ENCODE measurements at places on chromosomes 7 and 10.

DNA sequence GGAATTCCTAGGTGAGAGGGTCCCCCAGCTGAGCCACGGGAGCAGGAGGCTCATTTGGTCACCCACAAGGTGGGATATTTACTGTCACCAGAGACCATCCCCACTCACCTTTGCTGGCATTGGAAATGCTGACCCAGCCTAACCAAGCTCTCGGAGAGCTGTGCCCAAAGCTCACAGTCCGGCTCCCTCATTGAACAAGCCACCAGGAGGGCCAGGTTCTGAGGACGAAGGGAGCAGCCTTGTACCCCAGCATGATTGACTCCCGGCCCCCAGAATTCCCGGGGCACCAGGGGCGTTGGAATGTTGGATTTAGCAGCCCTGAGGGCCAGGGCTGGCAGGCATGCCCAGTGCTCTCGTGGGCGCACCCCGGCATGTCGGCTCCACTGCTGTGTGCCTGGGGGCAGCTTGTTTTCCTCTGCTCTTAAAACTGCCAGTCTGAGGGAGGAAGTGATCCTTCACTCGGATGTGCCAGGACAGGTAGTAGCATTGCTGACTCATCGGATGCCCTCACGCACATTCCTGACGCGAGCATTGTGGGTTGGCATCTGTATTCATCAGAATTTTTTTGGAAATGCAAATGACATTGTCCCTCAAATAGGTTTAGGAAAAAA, 23.3 kb downstream of the CLIP2 start:
- no peak for DNase-seq

GRCh38 chr10:67763499-67764011, 67.6 kb upstream of the CTNNA3 start:
- DNase-seq: peak; percentile 87

DNA sequence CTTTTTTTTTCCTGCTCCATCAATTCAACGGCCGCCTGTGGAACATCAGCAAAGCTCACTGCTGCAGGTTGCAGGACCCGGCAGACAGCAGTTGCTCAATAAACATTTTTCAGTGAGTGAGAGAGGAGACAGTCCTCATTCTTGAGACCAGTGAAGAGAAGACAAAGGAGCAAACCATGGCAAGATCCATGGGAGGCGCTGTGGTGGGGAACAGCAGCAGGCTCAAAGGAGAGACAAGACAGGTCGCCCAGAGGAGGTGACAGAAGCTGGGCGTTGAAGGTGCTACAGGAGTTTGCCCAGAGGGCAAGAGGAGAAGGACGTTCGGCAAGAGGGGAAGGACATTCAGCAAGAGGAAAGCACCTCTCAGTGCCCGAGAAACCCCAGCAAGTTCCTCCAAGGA, 74.5 kb upstream of the FGFR2 start:
- no peak for DNase-seq

DNA sequence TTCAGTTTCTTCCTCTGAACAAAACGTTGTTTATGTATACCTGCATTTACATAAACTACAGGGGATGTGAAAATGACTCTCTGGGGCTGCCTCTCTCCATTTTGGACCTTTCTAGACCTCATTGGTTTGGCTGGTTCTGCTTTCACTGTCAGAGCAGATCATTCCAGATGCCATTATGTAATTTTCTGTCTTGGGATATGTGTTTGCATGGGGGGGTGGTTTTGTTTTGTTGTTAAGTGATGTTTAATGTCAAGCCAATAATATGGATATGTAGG, 172.4 kb downstream of the LRRC4 start:
- no peak for DNase-seq

DNA sequence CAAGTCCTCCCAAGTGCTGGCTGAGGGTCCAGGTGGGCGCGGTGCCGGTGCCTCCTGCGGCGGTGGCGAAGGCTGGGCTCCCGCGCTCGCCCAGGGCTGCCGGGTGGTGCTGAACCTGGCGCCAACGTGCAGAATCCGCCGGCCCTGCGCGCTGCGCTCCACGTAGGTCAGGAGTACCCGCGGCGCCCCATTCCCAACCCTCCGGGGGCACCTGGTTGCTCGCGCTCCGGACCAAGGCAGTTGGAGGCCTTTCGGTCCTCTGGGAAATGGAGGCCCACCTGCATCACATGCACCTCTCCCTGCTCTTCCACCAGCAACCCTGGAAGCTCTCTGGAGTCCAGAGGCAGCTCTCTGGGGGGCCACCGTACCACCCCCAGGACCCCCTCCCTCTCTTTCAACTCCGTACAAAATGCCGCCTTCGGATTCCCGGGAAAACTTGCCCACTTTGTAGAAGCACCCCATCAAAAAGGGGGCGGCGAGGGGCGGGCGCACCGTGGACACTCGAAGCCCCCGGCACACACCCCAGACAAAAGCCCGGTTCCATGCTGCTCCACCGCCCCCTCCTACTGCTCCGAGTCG, 745 bp downstream of the SLC16A9 start:
- DNase-seq: peak; percentile 20

DNA sequence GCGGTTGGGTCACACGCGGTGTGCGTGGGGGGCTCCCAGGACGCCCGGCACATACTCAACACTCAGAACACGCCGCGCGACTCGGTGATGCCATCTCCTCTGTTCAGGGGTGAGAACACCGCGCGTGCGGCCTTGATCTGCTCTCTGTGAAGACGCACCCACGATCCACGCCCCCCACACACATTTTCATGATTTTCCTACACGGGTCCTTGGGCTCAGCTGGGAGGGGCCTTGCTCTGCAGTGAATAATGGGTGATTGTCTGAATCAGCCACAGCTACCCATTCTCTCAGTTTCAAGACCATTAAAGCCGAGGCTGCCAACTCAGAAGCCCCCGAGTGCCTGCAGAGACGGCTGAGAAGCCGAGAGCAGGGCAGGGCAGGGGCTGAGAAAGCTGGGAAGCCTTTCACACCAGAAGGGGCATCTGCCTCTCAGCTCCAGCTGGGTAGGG, 54.3 kb upstream of the PDGFA start:
- no peak for DNase-seq

DNA sequence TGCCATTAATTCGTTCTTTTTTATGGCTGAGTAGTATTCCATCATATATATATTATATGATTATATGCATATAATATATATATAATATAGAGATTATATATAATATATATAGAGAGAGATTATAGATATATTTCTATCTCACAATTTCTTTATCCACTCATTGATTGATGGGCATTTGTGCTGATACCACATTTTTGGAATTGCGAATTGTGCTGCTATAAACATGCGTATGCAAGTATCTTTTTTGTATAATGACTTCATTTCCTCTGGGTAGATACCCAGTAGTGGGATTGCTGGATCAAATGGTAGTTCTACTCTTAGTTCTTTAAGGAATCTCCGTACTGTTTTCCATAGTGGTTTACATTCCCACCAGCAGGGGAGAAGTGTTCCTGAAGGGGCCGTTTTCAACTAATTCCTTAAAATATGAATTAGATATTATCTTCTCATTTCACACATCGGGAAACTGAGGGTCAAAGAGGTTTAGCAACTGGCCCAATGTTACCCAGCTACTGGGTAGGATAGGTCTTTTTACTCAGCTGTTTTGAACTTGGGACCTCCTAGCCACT, 16.5 kb downstream of the NFE2L3 start:
- no peak for DNase-seq

DNA sequence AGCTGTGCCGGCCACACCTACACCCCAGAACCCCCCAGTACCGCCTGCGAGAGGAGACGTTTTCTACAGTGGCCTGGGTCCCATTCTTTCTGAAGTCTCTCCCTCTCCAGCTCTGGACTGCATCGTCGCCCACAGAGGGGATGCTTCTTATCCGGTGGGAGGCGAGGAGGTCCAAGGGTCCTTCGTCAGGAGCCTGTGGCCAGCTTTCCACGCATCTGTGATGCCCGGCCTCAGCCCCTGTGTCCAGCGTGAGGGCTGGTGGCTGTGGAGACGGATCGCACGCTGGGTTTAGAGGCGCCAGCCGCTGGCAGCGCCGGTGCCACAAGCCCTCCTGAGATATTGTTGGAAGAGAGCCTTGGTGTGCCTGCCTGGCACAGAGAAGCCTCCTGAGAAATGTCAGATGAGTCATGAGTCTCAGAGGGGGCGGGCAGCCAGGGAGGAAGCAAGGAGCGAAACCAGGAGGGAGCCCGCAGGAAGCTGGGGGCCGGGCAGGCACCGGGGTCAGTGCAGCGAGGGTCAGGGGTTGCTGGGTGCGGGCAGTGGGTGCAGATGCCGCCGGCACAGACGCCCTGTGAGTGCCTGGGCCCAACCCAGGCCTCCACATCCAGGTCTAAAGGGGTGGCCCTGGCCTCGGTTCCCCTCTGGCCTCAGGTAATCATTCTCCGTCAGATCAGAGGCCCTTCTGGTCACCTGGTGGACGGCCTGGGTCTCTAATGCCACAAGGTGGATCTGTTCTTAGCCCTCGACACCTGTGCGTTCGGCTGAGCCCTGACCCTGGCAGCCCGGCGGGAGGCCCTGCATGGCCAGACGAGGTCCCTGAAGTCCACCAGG, 86.0 kb upstream of the DIP2C start:
- DNase-seq: no peak

DNA sequence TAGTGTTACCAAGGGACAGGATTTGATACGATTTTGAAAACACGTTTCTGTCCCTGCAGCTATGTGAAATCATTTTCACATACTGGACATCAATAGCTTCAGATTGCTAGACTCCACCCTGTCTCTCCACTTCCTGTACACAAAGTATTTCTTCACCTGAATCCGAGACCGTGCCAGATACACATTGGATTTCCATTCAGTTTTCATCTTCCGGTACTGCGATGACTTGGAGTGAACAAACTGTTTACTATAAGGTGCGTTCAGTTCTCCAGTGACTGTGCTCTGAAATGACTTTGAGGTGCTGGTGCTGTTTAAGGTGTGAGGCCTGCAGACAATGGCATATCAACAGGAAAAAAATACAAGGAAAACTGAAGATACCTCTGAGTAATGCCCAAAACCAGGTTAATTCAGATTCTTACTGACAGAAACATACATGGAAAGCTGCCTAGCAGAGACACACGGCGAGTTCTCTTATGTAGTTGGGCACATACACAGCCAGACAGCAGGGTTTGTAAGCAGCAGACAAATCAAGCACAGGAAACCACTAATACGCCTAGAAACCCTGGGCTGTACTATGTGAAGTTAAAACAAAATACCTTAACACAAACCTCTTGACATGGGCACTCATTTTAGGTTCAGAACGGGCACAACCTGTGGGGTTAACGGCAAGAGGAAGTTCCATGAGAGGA, 119.2 kb downstream of the GALNT11 start:
- DNase-seq: no peak

- DNase-seq: no peak
Observed at GRCh38 chr10:44982114-44982460, 3.5 kb upstream of the DEPP1 start.

GRCh38 chr10:74967911-74968666, 141.7 kb downstream of the KAT6B start:
- DNase-seq: no peak

DNA sequence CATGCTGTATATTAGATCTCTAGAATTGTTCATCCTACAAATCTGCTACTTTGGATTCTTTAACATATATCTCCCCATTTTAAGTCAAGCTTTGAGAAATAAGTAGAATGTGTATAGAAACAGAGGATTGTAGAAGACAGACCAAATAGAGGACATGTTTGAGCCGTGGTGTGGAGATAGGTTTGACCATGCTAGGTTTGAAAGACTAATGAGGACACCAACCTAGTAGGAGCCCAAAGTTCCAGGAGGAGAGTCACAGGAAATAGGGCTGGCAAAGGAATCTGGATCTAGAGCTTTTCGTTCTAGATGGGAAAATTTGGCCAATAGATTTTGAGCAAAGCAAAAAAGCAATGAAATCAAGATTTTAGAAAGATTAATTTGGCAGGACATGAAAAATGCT, 60.5 kb upstream of the TBX20 start:
- DNase-seq: no peak

- DNase-seq: peak; percentile 85
Observed at GRCh38 chr7:50690541-50691011, 92.1 kb downstream of the GRB10 start.

DNA sequence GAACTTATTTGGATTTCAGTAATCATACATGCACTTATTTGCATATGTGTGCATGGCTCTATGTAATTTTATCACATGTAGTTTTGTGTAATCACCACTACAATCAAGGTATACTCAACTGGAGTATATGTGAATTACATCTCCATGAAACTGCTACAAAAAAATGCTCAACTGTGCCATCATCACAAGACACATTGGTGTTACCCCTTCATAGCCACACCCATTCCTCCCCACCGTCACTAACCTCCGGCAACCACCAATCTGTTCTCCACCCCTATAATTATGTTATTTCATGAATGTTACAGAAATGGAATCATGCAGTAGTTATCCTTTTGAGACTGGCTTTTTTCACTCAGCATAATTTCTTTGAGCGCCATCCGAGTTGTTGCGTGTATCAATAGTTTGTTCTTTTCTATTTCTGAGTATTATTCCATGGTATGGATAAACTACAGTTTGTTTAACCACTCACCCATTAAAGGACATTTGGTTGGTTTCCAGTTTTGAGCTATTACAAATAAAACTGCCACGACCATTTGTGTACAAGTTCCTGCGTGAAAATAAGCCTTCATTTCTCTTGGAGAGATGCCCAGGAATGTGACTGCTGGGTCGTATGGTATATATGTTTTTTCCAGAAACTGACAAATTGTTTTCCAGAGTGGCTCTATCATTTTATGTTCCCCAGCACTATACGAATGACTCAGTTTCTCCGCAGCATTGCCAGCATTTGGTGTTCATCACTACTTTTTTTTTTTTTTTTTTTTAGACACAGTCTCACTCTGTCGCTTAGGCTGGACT, 11.3 kb upstream of the SMO start:
- no peak for DNase-seq

GRCh38 chr10:27673065-27673464, 72.6 kb downstream of the MKX start:
- DNase-seq: no peak

- DNase-seq: no peak
Observed at GRCh38 chr10:101120884-101121653, 10.0 kb upstream of the TLX1 start.

DNA sequence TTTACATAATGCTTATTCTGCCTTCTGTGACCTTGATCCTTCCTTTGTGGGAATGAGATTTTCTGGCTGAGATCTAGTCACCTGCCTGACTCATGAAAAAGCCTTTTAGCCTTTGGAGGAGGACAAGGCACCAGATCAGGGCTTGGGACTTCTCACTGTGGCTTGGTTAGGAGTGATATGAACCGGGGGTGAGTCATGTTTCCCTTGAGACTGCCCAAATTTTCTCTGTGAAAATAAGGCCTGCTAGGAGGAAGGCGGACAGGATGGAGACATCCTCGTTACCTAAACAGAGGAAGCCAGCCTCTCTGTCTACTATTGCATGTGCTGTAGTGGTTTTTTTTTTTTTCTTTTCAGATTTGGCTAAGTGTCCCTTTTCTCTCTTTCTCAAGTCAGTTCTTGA, 57.8 kb downstream of the EVX1 start:
- no peak for DNase-seq

- no peak for DNase-seq
Observed at GRCh38 chr7:30745261-30745941, 6.5 kb upstream of the INMT start.

DNA sequence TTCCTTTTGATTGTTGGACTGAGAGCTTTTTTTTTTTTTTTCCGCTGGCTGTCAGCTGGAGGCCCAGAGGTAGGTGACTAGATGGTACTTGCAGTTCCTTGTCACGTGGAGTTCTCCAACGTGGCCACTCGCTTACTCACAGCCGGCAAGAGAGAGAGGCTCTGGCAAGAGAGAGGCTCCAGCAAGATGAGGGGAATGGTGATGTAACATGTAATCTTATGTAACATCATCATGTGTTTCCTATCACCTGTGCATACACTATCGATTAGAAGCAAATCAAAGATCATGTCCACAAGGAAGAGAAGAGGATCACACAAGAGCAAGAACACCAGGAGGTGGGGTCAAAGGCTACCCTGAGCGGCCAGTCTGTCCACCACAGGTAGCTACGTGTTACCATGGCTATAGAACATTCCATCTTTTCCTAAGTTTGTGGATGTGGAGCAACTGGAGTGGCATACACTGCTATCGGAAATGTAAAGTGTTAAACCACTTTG, 4.0 kb upstream of the BORCS7 start:
- no peak for DNase-seq

Measured in globus pallidus (tissue), 1 donor.